ENCODE measurements at places on chromosomes 1 and 21.

GRCh38 chr1:69791311-69791710 is 223.6 kb downstream of the LRRC7 start:
- no peak for DNase-seq

DNA sequence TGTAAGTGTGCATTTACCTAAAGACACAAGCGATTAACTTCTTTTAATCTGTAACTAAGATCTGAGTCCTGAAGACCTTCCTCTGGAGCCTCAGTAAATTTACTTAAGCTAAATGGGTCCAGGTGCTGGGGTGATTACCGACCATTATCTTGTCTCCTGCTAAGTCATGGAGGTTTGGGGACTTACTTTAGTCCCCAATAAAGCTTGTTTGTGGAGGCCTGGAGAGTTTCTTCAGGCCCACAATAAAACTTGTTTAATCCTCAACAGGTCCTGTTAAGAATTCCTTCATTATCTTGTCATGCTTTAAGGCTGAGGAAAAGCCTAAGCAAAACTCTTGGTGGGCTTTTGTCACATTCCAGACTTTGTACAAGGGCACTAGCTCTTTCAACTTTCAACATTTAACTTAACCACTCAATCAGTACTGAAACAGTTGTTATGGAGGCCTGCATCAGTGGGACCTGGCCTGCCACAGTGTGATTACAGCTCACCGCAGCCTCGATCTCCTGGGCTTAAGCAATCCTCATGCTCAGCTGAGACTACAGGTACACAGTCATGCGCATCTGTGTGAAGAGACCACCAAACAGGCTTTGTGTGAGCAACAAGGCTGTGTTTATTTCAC is 84.0 kb downstream of the FMO4 start:
- DNase-seq = no peak

GRCh38 chr1:166952002-166952746 is 23.2 kb downstream of the ILDR2 start:
- DNase-seq = no peak

DNA sequence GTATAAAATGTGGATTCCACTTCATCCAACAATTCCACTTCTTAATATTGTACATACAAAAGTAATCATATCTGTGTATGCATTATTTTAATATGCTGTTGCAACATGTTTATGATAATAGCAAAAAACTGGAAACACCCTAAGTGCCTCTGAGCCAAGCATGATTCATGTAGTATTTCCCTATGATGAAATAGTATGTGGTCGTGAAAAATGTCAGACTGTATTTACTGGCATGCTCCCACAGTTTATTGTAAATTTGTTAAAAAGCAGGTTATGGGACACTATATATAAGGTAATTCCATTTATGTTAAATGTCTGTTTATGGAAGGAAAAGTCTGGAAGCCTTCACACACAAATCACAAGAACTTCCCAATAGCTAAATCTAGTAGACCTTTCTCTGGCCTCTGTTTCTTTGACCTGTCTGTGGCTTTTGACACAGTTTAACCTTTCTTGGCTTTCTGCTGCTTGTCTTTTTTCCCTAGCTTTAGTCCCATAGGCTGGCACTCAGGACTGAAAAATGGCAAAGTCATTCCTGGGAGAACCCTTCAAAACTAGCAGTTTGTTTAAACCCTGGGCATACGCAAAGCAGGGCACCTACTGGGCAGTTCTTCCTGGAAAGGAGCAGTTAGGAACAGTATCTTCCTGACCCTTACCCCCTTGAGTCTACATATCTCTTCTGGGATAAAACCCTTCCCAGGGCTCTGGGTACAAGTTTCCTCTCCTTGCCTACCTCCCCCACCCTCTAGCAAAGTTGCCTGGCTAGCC is 65.4 kb upstream of the ARTN start:
- no peak for DNase-seq

DNA sequence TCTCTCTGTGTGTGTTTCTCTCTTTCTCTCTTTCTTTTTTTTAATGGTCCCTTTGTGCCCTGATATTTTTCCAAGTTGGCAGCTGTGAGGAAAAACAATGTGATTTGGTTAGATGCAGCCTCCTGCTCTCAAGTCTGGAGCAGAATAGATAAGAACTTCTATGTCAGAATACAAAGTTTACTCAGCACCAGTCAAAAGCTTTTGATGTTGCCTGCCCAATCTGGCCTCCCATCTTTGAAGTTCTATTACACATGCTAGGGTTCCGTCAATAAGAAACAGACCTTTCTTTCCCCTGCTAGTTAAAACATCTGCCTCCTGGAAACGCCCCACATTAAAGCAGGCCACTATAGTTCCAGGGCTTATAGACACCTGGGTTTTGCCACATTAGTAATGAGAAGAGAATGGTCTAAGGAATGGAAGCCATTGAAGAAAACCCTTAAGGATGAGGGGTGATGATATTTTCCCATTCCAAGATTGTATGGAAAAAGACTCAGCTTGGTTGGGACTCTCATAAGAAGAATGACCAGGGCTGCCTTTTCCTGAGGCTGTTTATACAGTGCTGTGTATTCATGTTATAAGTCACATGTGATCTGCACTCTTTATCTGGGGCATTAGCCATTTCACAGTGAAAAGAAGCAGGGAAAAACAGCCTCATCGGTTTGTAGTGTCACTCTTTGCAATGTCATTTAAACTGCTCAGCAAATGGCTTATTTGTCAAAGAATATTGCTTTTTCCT is 414.7 kb upstream of the PROX1 start:
- no peak for DNase-seq

DNA sequence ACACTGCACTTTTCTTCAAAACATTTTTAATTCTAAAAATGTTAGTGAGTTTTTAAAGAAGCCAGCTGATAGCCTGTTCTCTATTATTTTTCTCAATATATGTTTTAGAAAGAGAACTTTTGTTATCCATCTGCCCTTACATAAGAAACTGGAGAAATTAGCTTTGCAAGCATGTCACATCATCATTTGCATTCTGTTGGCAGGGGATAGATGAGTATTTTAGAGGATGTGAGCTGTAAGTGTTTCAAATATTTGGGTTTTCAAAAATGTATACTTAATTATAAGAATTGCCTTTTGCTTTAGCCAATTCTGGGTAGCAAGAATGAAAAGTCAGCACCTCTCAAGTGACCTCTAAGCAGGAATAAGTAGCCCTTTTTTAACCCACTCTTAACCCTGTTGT is 7.4 kb downstream of the NFIA start:
- no peak for DNase-seq

DNA sequence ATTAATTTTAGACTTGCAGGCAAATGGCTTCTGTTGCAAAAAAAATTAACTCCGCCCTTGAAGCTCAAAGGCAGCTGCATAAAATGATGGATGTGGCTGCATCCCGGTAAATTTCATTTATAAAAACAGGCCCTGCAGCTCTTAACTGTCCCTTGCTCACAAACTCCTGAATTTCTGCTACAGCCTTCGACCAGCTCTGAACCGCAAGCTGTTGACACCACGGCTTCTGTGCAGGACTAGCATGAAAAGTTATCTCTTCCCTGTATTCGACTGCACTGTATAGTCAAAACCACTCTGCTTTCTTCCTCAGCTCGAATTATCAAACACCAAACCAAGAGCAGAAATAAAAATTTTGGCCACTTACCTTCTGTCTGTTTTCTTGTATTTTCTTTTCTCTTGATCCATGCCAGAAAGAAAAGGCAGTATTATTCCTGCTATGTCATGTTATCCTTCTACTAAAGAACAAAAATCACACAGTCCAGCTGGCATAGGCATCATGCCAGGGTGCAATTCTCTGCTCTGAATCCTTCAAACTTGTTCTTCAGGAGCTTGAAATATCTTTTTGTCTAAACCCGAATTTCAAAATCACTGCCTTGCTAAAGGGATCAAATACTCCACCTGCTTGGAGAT is 195.5 kb upstream of the NCAM2 start:
- DNase-seq = no peak

GRCh38 chr1:27372808-27373690 is 1.6 kb downstream of the FCN3 start:
- DNase-seq = no peak

GRCh38 chr1:175320804-175321203 is 128.2 kb upstream of the KIAA0040 start:
- no peak for DNase-seq
